Left lobe of liver (tissue), 2 donors: ENCODE measurements at places on chromosomes 5 and 9. TPM values are rescaled to one million over a fixed set of nuclear protein-coding genes. Genes with fewer than 3 reads are reported as not detected.

DNA sequence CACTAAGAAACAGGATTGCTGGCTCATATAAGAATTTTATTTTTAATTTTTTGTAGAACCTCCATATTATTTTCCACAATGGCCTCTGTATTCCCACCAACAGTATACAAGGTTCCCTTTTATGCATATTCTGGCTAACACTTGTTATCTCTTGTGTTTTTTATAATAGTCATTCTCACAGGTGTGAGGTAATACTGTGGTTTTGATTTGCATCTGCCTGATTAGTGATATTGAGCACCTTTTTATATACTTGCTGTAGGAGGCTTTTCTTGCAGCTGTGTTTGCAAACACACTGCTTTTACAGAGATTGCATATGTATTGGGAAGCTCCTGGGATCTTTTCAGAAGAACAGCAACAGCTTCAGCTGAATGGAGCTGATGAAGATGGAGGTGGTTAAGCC is 164.8 kb downstream of the DEPDC1B start:
- DNase-seq: no peak

DNA sequence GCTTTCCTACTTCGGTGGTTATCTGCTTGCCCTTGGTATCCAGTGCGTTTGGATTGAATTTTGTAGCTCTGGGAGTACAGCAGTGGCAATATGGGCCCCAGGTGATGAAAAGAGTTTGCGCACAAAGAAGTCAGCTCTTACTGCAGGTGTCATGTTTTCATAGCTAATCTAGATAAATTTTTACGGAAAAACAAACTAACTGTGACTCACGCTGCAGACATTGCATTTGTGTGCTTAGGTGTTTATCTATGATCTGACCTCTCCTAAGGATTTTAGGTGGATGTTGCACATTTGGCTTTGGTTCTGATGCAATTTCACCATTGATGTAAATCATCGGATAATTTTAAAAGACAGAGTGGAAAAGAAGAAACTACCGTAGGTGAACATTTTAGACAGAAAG is 92.1 kb downstream of the VCAN start:
- DNase-seq: peak; percentile 50

Gene MLANA
- not detected for total RNA-seq

GRCh38 chr5:172345881-172346280 is 62.3 kb upstream of the UBTD2 start:
- DNase-seq: no peak

Gene RRAGA
- total RNA-seq: 35.9 TPM

DNA sequence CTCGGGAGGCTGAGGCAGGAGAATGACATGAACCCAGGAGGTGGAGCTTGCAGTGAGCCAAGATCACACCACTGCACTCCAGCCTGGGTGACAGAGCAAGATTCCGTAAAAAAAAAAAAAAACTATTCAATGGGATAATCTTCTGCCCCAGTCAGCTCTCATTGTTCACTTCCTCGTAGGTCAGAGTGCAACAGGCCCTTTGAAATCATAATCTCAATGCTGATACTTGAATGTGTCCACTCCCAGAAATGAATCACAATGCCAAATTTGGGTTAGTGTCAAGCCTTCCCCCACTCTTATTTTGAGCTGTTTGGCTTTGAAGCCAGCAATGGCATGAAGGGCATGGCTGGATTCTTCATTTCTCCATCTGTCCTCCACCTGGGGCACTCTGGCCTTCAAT is 610.3 kb upstream of the KLF4 start:
- no peak for DNase-seq

Gene SLCO4C1
- 4.0 TPM for total RNA-seq

- no peak for DNase-seq
Observed at GRCh38 chr5:118258223-118258622, 730.1 kb downstream of the DTWD2 start.

GRCh38 chr9:6973089-6973488 is 215.3 kb downstream of the KDM4C start:
- DNase-seq: no peak

DNA sequence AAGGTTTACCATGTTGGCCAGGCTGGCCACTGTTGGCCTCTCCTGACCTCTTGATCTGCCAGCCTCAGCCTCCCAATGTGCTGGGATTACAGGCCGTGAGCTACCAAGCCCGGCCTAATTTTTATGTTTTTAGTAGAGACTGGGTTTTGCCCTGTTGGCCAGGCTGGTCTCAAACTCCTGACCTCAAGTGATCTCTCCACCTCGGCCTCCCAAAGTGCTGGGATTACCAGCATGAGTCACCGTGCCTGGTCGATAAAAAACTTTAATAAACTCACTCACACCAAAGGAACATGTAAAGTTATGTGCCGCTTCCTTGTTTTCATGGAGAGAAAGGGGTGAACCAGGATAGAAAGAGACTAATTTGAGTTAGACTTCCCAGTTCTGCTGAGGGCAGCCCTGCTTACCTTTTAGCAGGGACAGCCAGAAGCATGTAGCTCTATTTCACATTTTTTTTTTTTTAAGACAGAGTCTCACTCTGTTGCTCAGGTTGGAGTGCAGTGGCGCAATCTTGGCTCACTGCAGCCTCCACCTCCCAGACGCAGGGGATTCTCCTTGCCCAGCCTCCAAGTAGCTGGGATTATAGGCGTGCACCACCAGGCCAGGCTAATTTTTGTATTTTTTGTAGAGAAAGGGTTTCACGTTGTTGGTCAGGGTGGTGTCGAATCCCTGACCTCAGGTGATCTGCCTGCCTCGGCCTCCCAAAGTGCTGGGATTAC is 11.4 kb upstream of the HAUS6 start:
- no peak for DNase-seq

- peak; percentile 49 for DNase-seq
Observed at GRCh38 chr5:147310059-147310704, 75.4 kb downstream of the STK32A start.

Gene DNAI1
- total RNA-seq: not detected

DNA sequence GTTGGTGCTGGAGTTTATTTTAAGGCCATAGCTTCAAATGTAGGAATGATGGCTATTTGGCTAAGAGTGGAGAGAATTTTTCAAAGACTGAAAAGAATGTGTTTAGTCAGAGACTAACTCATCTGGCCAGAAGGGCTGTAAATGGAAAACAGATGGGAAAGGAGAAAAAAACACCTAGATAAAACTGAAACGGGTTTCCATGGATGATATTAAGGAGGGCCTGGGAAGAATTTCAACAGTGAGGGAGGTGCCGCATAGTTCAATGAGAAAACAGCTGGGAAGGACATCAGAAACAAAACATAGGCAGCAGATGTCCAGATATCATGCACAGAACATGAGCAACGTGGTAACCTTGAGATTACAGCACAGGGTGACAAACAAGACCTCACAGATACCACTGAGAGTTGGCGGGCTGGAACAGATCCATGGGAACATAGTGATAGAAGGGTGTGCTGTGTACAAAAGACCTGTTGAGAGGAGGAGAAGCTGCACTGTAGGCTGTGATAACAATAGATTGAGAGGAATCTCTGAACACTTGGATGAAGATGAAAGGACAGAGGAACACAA is 31.2 kb upstream of the RAD23B start:
- DNase-seq: no peak
